ENCODE measurements at places on chromosomes 12 and 14. TPM values are rescaled to one million over a fixed set of nuclear protein-coding genes. Genes with fewer than 3 reads are reported as not detected.

GRCh38 chr14:40340708-40341107, 908.5 kb upstream of the FBXO33 start:
- no peaks in the 10 kb centered on the region for H3K36me3 ChIP-seq
- H3K27me3 ChIP-seq = no peaks in the 10 kb centered on the region
- DNase-seq = no peak
- no peak overlapping the region for H3K27ac ChIP-seq
- no peak overlapping the region for H3K4me3 ChIP-seq
- H3K4me1 ChIP-seq = no peaks in the 10 kb centered on the region

GRCh38 chr12:48824112-48824511, 5.8 kb downstream of the CACNB3 start:
- H3K27me3 ChIP-seq = no peaks in the 10 kb centered on the region
- H3K4me3 ChIP-seq = no peak overlapping the region
- no peaks in the 10 kb centered on the region for H3K4me1 ChIP-seq

Gene NPAS3
- total RNA-seq = not detected

Gene DPY19L2
- total RNA-seq = 0.64 TPM

Gene XPOT
- 76.4 TPM for total RNA-seq
